ENCODE measurements at places on chromosomes 1 and 21.

DNA sequence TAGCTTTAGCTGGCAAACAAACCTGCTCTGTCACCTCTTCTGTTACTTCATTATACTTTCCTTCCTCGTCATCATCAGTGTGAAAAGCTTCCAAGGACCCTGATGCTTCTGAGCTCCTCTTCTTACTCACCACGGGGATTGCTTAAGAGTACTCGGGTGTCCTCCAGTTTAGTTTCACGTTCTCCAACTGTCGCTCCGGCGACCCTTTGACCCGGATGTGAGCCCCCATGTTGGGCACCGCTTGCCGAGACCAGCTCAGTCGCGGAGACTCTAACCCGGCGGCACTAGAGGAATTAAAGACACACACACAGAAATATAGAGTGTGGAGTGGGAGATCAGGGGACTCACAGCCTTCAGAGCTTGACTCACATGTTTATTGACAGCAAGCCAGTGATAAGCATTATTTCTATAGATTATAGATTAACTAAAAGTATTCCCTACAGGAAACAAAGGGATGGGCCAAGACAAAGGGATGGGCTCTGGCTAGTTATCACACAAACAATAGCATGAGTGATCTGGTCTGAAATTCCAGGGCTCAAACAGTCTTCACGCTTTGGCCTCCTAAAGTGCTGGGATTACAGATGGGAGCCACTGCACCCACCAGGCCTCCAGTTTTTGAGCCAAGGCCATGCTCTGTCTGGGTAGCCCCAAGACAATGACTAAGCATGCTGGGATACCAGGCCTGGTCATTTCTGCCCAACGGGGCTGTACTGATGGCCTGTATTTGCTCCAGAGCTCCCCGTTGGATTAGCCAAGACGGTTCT lies 30.1 kb upstream of the ENO1 start:
- no peak for DNase-seq

DNA sequence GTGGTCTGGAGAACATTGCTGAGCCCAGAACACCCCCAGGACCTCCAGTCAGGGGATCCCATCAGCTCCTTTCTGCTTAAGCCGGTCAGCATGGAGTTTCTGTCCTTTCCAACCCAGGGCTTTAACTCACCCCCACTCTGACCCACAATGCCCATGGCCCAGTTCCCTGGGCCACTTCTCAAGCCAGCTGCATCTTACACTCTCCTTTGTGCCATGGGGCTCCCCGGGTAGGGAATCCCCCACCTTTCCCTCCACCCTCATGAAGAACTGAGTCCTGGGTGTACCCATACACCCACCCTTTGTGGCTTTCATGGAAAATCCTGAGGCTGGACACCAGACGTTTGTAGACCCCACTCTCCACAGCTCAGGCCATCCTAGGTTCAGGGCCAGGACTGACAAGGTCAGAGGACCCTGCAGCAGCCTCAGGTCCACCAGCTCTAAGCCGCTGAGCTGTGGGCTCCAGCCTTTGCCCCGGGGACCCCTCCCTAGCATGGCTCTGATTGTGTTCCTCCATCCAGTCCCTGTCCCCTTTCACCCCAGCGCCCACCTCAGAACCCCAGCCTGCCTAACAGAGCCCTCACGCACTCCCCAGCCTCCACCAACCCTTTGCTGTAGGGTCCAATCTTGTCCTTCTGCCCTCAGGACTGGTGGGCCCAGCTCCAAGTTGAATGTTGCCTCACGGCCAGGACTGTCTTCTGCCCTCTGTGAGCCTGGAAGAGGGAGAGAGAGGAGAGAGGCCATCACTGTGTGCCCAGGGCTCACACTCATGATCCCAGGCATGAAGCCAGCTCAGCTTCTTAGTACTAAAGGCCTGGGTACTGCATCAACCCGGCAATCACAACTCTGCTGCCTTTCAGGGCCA lies 394.8 kb downstream of the MATN1 start:
- no peak for DNase-seq

- DNase-seq: peak; percentile 26
Observed at GRCh38 chr1:178541829-178542553, 29.1 kb downstream of the TEX35 start.

- no peak for DNase-seq
Observed at GRCh38 chr21:26939601-26940111, 27.2 kb downstream of the ADAMTS5 start.

DNA sequence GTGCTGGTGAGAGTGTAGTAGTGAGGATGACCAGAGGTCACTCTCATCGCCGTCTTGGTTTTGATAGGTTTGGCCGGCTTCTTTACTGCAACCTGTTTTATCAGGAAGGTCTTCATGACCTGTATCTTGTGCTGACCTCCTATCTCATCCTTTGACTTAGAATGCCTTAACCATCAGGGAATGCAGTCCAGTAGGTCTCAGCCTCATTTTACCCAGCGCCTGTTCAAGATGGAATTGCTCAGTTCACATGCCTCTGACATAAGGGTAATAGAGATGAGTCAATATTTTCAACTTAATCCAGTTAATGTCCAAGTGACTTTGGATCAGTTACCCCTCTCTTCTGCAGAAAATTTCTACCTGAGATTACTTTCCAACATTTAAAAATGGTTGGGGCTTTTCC lies 4.6 kb downstream of the NID1 start:
- no peak for DNase-seq

- DNase-seq: no peak
Observed at GRCh38 chr21:29506947-29507346, 208.2 kb downstream of the BACH1 start.

DNA sequence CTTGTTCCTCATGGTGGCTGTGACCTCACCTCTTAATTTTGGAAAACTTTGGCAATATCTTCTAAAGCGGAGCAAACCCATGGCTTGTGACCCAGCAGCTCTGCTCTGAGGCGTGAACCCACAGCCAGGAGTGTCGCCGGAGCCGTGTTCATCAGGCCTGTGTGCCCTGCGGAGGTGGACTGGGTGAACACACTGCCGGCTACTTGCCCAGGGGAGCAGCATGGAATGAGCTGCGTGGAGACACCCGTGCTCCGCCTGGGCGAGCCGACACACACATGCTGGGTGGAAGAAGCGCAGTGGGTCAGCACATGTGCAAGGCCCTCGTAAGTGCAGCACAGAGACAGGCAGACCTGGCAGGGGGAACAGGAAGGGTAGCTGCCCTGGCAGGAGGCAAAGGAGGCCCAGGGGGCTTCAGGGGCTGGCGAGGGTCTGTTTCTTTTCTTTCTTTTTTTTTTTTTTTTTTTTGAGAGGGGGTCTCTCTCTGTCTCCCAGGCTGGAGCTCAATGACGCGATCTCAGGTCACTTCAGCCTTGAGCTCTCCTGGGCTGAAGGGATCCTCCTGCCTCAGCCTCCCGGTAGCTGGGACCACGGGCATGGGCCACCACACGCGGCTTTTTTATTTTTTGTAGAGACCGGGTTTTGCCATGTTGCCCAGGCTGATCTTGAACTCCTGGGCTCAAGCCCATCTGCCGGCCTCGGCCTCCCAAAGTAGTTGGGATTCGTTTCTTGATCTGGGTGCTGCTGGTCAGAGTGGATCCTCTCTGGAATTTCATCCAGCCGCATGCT lies 41.8 kb downstream of the AGPAT3 start:
- DNase-seq: no peak

- DNase-seq: no peak
Observed at GRCh38 chr1:93989601-93990000, 80.4 kb upstream of the GCLM start.

DNA sequence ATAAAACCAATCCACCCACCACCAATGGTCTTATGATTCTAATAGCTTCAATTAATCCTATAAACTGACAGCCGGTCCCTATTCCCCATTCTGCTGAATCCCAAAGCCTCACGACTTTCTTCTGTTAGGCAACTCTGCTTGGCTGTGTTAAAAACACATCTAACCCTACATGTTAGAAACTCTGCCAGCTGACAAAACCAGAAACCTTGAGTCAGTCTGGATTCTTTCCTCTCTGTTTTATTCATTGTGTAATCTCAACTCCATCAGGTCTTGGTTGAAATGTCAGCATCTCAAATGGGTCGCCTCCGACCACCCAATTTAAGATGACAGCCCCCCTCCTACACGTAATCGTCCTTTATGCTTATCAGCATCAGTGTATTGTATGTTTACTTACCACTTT lies 312.1 kb downstream of the DISC1 start:
- no peak for DNase-seq

- DNase-seq: no peak
Observed at GRCh38 chr1:168613038-168613451, 36.6 kb downstream of the XCL1 start.

- DNase-seq: no peak
Observed at GRCh38 chr1:179761846-179762640, 19.0 kb downstream of the FAM163A start.

DNA sequence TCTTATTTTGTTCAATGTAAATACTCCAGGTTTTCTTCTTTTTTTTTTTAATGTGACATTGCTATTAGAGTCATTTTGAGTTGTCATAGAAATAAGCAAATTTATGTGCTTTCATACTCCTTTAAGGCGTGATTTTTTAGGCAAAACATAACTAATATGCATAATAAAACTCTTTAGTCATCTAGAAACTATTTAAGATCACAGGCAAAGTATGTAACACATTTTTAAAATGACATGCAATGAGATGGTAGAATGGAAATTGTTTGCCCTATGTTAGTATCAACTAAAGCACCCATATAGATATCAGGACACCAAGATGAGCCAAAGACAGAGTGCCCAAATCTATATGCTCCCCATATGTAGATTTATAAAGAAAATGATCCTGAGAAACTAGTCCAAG lies 41.5 kb upstream of the SGIP1 start:
- DNase-seq: no peak

GRCh38 chr1:28155628-28156027 lies 20.9 kb downstream of the PTAFR start:
- DNase-seq: no peak

- DNase-seq: no peak
Observed at GRCh38 chr1:23897083-23897482, 16.1 kb downstream of the CNR2 start.

GRCh38 chr1:117616967-117617366 lies 11.1 kb downstream of the TENT5C start:
- DNase-seq: no peak

DNA sequence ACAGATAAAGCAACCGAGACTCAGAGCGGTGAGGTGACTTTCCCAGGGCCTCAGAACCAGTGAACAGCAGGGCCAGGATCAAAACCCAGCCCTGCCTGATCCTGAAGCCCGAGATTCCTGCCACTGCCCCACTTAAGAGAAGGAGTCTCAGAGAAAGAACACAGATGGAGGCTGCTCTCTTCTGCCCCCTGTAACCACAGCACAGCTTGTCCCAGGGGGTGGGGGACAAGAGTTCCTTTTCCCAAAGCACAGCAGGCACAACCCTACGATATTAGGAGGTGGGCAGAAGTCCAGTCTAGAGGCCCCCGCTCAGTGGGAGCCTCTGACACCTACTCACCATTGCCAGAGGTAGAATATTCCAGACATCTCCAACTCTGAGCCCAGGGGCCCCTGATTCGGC lies 24.0 kb upstream of the VWA5B1 start:
- no peak for DNase-seq

- DNase-seq: no peak
Observed at GRCh38 chr1:190479050-190479397, 1.4 kb upstream of the BRINP3 start.

GRCh38 chr1:229001467-229002011 lies 266.3 kb downstream of the RHOU start:
- no peak for DNase-seq

- no peak for DNase-seq
Observed at GRCh38 chr1:240138867-240139266, 47.2 kb downstream of the FMN2 start.

All from stimulated activated CD8-positive, alpha-beta memory T cell treated with anti-CD3 and anti-CD28 coated beads, Interleukin-15, amount 100 ng/mL, for 24 hours (primary cell).